ENCODE measurements at places on chromosomes 13 and 19.

DNA sequence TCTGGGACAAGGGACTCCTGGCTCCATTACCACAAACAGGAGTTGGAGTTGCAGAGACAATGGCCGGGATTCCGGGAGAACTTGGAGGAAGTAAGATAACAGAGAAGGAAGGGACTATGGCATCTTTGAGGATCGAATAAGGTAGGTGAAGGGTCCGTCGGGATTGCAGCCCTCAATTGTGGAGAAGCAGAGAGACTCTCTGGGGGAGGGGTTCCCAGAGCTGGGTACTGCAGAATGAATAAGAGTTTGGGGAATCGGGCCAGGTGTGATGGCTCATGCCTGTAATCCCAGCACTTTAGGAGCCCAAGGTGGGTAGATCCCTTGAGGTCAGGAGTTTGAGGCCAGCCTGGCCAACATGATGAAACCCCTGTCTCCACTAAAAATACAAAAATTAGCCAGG is 3.8 kb downstream of the BST2 start:
- no peak for DNase-seq

DNA sequence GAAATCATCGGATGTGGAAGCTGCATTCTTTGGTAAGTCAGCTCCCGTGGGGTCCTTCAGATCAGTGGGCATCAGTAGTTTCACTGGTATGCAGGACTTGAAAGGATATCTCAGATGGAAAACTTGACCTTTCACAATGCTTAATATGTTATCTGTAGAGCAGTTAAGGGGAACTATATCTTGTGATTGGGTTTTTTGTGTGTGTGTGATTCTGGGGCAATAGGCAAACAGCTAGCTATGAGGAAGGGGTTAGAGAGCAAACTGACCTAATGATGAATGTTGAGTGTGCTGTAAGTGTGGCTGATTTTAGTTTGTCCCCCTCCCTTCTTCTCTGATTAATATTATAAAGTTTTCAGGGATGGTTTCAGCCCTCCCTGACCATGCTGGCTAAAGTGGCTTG is 53.3 kb downstream of the ACSBG2 start:
- no peak for DNase-seq

GRCh38 chr13:28346154-28346553 is 148.8 kb downstream of the FLT1 start:
- DNase-seq, result no peak

DNA sequence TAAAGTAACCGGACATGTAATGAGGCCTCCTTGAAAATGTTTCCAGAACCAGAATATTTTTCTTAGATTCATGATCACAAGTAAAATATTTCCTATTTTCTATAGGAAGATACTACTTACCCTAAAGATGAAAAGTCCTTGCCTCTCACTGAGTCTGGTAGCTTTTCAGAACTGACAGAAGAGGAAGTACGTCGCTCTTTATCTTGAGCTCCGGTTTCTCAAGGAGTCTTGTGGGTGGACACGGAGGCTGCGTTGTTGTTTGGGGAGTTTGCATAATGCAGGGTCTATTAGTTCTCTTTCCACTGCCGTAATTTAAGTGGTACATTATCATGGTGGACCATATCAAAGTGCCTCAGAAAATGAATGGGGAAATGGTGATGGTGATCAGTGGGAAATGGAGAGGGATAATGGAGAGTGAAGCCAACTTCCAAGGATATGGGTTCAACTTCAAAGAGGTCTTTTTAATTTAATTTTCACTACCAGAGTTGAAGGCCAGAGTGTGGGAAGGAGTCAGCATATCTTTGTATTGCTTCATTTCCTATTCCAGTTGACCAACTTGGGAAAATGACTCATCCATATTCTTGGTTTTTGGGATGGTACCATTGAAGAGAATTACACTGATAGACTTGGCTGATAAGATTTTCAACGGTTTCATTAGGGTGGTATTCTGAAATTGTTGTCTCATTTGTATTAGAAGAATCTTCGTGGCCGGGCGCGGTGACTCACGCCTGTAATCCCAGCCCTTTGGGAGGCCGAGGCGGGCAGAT is 23.4 kb downstream of the MBD3L2B start:
- DNase-seq, result no peak

DNA sequence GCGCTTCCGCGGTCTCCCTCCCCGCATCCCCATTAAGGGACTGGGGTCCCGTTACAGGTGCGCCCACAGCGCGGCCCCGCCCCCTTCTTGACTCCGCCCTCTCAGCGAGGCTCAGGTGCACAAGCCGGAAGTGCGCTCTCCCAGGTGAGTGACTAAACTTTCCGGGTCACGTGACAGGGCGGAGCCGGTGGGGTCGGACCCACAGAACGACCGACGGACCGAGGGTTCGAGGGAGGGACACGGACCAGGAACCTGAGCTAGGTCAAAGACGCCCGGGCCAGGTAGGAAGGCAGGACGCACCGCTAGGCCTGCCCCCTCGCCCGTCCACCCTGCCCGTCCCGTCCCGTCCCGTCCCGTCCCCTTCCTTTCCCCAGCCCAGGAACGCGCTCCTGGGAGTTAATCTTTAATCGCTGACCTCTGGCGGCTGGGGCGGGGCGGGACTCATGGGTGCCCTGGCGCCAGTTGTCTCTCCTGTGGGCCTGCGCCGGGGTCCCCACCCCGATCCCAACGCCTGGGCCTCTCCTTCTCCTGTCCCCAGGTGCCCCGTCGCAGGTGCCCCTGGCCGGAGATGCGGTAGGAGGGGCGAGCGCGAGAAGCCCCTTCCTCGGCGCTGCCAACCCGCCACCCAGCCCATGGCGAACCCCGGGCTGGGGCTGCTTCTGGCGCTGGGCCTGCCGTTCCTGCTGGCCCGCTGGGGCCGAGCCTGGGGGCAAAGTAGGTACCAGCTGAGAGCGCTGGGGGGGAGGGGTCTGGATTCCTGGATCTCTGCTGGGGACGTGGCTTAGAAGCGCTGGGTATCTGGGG is at the start of gene CRB3:
Gene CRB3, plus strand, starts transcription at position 202 of the 804 bp plus-strand sequence. Its CDS starts 431 bp downstream, at position 633.
- no peak for DNase-seq

DNA sequence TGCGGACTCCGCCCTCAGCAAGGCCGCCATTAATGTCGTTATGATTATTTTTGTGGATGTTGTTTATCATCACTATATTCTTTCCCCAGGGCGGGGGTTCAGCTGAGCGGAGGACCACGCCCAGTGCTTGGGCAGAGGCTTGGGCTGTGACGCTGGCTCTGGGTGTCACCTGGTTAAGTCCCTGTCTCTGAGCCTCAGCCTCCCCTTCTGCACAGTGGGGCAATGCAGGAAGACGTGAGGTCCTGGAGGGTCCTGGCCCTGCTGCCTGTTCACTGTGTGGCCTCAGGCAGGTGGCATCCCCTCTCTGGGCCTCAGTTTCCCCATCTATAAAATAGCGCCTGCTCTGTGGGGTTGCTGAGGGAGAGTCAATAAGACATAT is 32.5 kb downstream of the NFIC start:
- DNase-seq, result no peak

GRCh38 chr13:70415136-70415535 is 306.9 kb upstream of the KLHL1 start:
- no peak for DNase-seq

- DNase-seq, result no peak
These were observed 14.1 kb downstream of the ARID3A start for GRCh38 chr19:939922-940321.

DNA sequence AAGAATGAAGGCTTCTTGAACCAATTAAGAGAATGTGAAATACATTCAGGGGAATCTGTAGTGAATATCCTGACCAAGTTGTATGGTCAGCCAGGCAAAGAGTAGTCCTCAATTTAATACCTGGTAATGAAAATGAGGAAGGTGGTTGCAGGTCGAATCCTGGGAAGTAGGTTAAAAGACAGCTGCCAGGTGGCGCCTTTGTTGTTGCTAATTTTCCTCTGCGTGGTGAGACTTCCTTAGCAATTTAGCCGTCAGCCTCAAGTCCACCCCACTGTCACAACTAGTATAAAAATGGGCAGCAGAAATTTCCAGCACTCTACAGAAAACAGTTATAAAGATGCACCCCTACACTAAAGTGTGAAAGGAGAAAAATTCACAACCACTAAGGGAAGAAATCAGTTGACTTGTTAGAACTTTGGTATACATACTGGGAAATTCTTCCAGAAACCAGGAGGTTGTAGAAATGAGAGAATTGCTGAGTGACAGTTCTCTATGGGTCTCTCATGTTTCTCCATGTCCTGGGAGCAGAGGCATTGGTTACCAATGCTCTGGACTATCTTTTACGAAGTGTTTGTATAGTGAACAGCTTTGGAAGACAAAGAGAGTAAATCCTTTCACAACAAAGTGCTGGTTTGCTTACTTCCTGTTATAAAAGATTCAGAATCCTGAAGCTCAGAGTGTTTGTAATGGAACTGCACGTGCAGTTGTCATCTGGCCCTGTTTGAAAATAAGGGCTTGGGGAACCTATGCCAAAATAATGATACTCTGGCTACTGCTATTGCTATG is 235.9 kb downstream of the NHLRC3 start:
- no peak for DNase-seq

- peak; percentile 91 for DNase-seq
These were observed 2.5 kb upstream of the KEAP1 start for GRCh38 chr19:10505583-10506229.

DNA sequence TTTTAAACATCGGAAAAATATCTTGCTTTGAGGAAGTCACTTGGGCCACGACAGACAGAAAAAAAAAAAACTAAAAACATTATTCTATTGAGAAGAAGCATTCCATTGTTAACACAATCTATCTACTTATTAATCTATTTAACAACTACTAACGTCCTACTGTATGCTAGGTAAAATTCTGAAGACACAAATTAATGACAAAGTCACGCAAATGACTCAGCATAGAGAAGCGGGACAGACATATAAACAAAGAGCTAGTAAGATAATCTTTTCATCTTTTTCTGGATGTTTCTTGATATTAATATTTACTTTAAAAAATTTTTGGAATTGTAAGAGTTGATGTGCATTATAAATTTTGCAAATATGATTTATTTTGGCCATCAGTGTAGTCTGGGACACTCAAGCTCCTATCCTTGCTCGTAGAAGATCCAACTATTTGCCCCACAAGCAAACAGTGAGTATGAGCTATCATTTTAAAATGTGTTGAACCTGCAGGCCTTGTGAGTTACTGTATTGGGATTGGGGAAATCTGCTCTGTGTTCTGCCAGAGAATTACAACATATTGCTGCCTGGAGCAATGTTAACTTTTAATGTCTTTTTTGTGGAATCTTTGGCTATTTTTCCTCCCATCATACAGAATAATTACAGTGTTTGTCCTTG is 109.1 kb downstream of the PCDH9 start:
- DNase-seq, result no peak

DNA sequence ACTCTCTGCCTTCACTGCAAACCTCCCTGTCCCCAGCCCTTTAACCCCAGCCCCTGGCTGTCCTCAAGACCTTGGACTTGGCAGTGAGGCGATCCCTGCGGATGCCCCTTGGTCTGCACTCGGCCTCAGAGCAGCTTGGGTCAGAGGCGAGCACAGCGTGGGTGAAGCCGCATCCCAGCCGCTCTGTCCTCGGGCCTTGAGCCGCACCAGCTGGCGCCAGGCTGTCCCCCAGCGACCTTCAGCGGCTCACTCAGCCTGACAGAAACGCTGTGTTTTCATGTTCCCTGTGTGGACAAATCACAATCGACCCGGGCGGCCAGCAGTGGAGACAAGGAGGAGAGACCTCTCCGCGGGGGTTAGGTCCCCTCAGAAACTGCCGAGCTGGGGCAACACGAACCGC is 52.0 kb downstream of the GNG7 start:
- no peak for DNase-seq

DNA sequence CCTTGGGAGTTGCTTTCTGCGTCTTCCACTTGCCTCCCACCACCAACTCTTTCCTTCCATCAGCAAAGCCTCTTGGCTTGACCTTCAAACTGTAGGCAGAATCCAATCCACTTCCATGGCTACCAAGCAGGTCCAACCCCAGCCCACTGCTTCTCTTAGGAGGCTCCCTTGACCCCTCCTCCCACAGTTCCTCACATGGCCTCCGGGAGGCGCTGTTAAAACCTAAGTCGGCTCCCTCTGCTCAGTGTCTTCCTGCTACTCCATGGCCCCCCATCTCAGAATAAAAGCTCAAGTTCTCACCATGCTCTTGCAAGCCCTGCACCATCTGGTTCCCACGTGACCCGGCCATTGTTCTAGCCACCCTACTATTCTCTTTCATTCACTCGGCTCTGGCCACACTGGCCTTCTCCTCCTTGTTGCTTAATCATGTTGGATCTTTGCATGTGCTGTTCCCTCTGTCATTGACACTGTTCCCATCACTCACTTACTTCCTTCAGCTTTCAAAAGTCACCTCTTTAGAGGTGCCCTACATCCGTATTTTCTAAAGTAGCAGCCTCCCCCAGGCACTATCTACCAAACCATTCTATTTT is 7.5 kb downstream of the IZUMO2 start:
- no peak for DNase-seq

- no peak for DNase-seq
These were observed 110.1 kb downstream of the SLAIN1 start for GRCh38 chr13:77807431-77808135.

GRCh38 chr13:93635616-93636032 is 409.0 kb downstream of the GPC6 start:
- DNase-seq, result no peak

DNA sequence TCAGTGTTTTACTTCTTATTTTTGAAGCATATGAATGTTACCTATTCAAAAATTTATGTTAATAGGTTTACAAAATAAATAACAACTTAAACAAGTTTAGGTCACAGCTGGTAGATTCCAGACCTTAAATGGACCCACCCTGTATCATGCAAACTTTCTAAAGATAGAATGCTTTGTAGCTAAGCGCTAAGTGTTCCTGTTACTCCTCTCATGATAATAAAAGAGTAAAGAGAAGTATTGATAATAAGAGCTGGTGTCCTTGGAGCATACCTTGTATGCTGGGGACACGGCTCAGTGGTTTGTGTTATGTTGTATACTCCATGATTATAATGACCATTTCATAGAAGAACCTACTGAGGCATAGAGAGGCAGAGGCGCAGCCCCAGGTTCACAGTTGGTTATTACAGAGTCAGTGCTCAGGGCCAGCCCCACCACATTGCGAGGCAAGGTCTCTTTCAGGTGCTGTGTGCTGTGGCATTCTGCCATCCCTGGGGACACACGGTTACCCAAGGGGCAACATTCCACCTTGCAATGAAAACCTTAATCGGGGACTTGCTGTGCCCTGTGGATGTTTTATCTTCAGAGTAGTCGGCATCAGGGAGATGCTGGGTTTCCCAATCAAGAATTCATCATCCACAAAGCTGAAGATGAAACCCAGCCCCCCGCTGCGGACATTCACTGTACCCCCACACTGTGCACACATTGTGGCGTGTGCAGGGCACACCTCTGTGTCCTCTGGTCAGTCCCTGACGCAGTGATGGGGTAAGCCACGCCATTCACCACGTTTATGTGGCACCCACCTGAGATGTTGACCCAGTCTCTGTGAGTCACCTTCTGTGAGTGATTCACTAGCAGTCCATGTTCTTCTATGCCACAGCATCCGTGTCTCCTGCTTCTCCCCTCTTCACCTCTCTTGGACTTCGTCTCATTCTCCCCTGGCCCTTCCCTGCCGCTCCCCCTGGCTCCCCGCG is 186.7 kb downstream of the COL4A1 start:
- no peak for DNase-seq

GRCh38 chr19:9961103-9961502 is 24.8 kb upstream of the OLFM2 start:
- DNase-seq, result no peak

- no peak for DNase-seq
These were observed 538.6 kb downstream of the DIAPH3 start for GRCh38 chr13:59625111-59625510.

All from activated CD8-positive, alpha-beta memory T cell treated with anti-CD3 and anti-CD28 coated beads, Interleukin-2, amount 10 ng/mL, durations not matched to agents 7 days and 5 days (primary cell).